Activated CD8-positive, alpha-beta memory T cell treated with anti-CD3 and anti-CD28 coated beads, Interleukin-2, amount 10 ng/mL, durations not matched to agents 7 days and 5 days (primary cell): ENCODE measurements at places on chromosomes 2 and 18.

DNA sequence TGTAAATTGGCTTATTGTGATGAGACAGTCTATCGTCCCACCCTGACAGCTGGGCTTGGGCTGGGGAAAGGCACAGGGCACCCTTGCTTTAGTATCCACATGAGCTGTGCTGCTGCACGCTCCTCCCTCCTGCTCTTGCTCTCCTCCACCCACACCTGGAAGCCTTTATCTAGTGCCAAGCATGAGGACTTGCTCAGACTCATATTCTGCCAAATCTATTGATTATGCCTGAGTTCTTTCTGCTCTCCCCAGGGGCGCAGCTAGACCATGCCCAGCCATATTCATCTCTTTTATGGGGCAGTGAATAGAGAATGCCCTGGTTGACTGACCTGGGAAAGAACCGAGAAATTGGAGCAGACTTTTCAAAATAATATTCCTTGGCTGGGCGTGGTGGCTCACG lies 29.0 kb upstream of the DPYSL5 start:
- no peaks in the 10 kb centered on the region for H3K36me3 ChIP-seq
- no peaks in the 10 kb centered on the region for H3K4me1 ChIP-seq
- H3K4me3 ChIP-seq = no peak overlapping the region
- H3K27ac ChIP-seq = no peak overlapping the region
- no peak for DNase-seq

DNA sequence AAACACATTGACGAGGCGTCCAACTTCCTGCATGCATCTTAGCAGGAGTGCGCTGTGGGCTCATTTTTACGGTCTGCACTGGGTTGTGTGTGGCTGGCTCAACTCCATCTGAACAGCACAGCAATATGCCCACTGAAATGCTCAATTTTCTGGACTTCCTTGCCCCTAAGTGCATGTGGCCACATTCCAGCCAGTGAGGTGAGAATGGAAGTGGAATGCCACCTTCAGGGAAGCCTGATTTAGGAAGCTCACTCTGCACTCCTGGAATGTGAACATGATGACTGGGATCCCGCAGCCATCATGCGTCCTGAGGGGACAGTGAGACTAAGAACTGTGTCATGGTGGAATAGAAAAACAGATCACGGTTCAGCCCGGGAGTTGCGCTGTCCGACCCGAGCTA lies 76.2 kb downstream of the PSMG2 start:
- no peaks in the 10 kb centered on the region for H3K27me3 ChIP-seq
- no peak for DNase-seq
- H3K36me3 ChIP-seq = peaks cover 2% of the 10 kb centered on the region
- H3K4me1 ChIP-seq = peaks cover 9% of the 10 kb centered on the region

DNA sequence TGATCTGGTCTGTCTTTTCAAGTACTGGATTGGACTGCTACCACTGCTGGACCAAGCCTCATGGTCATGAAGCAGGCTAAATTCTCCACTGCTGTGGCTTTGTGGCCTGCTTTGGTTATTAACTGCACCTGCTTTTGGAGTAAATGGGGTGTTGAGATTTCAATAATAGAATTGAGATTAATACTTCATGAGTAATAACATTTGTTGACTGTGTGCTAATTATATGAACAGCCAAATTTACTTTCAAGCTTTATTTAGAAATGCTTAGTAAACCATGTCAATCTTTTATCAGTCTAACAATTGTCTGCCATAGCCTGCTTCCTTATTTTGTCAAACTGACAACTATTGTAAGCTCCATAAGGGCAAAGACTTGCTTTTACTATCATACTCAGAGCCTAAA lies 27.4 kb upstream of the MTIF2 start:
- no peak overlapping the region for H3K27ac ChIP-seq
- H3K4me3 ChIP-seq = no peak overlapping the region
- peaks cover 10% of the 10 kb centered on the region for H3K4me1 ChIP-seq
- DNase-seq = no peak
- H3K27me3 ChIP-seq = peaks cover 5% of the 10 kb centered on the region
- H3K36me3 ChIP-seq = peaks cover 6% of the 10 kb centered on the region

GRCh38 chr18:74407888-74408287 lies 49.2 kb downstream of the DIPK1C start:
- peak overlapping the region; percentile 89 for H3K27ac ChIP-seq
- peaks cover 15% of the 10 kb centered on the region for H3K4me1 ChIP-seq

- no peak for DNase-seq
- H3K4me1 ChIP-seq = no peaks in the 10 kb centered on the region
- peaks cover 15% of the 10 kb centered on the region for H3K27me3 ChIP-seq
- no peaks in the 10 kb centered on the region for H3K36me3 ChIP-seq
- no peak overlapping the region for H3K27ac ChIP-seq
Measured at GRCh38 chr18:74234326-74235171, 57.2 kb downstream of the CYB5A start.
